ENCODE measurements at places on chromosomes 1 and 21.
A peak's percentile ranks its signal among the peaks of the same experiment; 100 is the strongest.

DNA sequence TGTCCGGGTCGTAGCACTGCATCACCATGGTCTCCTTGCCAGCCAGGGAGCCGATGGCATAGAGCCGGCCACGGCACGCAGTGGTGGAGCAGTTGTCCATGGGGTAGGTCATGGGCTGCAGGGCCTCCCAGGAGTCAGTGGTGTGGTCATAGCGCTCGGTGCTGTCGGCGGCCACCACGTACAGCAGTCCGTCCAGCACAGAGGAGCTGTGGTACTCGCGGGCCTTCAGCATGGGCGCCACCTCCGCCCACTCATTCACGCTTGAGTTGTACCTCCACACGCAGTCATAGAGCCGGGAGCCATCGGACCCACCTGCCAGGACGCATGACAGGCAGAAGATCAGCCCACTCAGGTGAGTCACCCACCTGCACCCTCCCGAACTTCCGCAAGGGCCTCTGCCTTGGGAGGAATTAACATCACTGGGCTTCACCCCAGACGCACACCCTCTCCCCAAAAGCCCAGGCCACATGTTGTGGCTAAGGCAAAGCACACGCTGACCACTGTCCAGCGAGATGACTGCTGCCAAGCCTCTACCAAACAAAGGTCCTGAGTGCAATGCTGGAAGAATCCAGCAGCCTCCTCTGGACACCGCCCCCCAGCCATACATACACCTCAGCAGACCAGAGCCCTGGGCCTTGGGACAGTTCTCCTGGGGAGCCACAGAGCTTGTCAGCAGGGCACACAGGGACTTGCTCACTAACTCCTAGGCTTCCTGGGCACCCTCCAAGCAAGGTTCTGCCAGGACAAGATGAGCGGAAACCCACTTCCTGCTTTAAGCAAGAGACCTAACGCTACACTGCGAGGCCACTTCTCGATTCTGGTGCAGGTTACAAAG lies 3.3 kb downstream of the KLHL21 start:
- DNase-seq = peak; percentile 50

DNA sequence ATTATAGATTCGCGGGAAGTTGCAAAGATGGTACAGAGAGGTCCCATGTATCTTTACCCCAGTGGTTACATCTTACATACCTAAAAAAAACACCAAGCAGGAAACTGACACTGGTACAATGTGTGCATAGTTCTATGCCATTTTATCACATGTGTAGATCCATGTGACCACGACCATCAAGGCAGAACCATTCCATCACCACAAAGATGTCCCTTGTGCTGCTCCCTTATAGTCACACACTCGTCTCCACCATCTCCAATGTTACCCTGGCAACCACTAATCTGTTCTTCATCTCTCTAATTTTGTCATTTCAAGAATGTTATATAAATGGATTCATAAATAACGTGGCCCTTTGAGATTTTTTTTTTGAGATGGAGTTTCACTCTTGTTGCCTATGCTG lies 156.9 kb upstream of the MAGI3 start:
- DNase-seq = no peak

DNA sequence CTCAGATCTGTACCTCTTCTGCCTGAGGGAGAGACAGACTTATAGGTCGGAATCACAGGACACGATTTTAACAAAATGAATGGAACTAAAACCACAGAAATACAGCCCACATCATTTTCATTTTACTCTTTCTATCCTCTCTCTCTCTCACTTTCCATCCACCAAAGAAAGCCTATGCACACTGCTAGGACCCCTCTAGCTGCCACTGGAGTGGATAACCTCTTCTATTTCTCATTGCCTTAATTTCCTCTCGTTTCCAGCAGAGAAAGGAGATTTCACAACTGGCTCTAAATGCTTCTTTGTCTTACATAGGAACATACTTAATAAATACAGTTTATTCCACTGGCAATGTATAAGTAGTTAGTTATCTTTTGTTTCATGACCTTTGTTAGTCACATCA lies 867.8 kb upstream of the ADGRL4 start:
- no peak for DNase-seq

DNA sequence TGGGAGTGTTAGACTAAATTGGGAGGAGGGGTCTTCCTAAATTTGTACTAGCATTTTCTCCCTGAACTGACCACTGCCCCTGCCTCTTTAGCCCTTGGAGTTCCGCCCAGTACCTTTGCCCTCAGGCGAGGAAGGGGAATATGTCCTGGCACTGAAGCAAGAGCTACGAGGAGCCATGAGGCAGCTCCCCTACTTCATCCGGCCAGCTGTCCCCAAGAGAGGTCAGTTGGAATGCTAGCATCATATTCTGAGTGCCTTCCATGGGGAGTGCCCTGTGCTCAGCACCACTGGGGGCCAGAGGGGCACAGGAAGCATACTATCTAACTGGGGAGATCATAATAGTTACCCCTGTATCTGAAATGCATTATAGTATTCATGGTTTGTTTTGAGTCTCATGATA lies 10.7 kb downstream of the POLR3GL start:
- no peak for DNase-seq

DNA sequence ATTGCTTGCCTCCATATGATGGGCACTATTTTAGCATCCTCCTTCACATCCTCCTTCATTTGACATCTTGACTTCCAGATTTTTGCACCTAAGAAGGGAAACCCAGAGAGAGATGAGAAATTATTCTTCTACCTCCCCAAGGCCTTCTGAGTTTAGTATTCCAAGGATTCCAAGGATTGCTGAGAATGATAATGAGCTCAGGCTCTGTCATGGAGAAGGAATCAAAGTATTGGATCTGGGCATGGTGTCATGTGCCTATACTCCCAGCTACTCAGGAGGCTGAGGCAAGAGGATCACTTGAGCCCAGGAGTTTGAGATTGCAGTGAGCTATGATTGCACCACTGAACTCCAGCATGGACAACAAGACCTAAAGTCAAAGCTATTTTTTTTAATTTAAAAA lies 26.6 kb upstream of the ZNF281 start:
- no peak for DNase-seq
